ENCODE measurements at places on chromosomes 12 and 14.

GRCh38 chr14:100663761-100664052, 63.0 kb upstream of the DLK1 start:
- DNase-seq: no peak

GRCh38 chr14:89175881-89176799, 240.9 kb downstream of the FOXN3 start:
- DNase-seq: no peak

- no peak for DNase-seq
Observed at GRCh38 chr14:70971560-70971959, 64.3 kb downstream of the PCNX1 start.

DNA sequence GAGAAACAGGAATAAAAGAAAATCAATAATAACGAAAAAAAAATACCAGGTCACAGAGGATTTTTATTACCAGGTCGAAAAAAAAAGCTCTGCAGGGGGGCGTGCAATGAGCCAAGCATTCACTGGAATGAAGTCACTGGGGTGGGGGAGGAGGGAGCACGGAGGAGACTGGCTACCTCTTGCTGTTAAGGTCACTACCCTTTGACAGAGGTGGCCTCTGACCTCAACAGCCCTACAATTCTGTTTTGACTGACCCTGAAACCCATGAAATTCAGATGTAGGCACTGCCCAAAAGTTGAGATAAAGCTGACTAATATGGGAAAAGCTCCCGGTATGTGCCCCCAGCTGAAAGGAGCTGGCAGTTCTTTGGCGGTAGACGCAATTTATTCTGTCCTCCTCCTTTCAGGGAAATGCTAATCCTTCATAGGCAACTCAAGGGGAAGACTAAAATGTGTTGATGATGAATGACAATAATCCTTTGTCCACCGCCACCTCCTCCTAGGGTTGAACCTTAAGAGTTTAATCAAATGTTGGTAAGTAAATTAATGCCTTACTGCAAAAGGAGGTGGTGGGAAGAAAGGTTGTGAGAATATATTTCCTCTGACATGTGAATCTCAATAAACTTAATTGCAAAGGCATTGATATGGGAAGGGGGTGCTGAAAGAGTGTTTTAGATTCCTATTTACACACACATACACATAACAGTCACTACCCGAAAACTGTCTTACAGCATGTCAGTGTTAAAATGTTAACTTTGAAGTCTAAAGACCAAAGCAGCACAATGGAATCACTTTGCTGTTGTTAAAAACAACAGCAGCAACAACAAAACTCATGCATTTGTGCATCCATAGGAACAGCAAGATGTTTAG, 6.3 kb upstream of the RIC8B start:
- no peak for DNase-seq

GRCh38 chr12:6960593-6961277, 9.6 kb downstream of the PTPN6 start:
- peak; percentile 38 for DNase-seq

DNA sequence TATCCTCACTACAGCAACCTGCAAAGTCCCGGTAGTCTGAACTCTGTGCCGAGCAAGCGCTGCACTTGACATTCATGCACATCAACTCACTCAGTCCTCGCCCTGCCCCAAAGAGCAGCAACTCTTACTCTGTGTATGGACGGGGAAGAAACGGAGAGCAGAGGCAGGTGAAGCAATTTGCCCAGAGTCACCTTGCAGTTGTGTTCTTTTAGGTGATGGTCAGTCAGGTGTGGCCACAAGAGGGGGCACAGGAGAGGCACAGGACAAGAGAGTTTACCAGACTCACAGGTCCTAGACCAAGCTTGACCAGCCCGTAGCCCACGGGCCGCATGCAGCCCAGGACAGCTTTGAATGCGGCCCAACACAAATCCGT, 39.1 kb downstream of the TSPAN11 start:
- no peak for DNase-seq

- no peak for DNase-seq
Observed at GRCh38 chr12:2247596-2247995, 194.8 kb downstream of the CACNA1C start.

GRCh38 chr12:13082861-13083260, 20.6 kb downstream of the GSG1 start:
- no peak for DNase-seq

DNA sequence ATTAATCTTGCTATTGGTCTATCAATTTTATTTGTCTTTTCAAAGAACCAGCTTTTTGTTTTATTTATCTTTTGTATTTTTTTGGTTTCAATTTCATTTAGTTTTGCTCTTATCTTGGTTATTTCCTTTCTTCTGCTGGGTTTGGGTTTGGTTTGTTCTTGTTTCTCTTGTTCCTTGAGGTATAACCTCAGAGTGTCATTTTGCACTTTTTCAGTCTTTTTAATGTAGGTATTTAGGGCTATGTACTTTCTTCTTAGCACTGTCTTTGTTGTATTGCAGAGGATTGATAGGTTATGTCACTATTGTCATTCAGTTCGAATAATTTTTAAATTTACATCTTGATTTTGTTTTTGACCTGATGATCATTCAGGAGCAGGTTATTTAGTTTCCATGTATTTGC, 92.7 kb upstream of the DCD start:
- DNase-seq: no peak

DNA sequence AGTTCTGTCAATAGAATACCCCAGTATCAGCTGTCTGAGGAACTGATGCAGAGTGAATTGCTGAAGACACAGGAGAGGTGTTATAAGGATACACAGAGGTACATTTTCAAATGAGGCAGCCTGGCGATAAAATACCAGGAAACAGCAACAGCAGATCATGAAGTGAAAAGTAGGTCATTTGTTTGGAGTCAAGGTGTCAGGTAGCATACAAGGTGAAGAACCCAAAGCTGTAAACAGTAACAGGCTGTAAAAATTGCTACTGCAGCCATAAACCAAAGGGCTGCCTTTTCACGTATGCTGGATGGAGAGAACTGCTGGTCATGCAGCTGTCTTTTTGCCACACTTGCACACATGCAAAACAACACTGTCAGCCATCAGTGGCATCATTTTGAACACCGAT, 9.3 kb upstream of the TWF1 start:
- DNase-seq: no peak

DNA sequence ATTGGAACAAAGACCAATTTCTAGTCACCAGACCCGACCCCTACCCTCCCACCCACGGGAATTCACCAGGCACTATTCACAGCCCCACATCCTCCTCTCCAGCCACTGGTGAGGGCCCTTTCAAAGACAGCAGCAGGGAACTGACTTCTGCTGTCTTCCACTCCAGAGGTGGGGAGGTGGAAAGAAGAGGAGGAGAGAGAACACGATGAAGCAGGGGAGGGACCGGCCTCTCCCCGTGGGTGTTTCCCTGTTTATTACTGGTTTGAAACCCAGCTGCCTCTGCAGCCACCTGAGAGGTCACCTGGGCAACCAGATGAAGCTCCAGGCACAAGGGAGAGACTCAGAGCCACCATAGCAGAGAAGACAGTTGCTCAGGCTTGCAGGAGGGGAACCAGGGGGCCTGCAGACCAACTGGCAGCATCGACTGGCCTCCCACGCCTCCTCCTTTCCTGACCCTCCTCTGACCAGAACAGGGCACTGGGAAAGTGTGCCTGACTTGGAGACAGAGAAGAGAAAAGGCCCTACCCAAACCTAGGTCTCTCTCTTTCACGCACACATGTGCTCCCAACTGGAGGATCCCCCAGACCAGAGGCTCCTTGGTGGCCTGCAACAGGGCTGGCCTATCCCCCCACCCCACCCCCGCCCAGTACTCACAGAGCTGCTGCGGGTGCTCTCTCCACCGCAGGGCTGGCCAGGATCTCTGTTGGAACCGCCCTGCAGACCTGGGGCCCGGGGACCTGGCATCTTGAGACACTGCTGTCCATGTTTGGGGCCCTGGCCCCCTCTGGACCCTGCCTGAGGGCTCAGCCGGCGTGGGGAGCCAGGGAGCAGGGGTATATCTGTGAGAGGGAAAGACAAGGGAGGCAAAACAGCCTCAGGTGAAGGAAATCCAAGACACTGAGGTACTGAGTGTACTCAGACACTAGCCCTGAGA, 22.8 kb downstream of the ANO2 start:
- no peak for DNase-seq

- DNase-seq: no peak
Observed at GRCh38 chr14:101825797-101826196, 64.3 kb downstream of the PPP2R5C start.

DNA sequence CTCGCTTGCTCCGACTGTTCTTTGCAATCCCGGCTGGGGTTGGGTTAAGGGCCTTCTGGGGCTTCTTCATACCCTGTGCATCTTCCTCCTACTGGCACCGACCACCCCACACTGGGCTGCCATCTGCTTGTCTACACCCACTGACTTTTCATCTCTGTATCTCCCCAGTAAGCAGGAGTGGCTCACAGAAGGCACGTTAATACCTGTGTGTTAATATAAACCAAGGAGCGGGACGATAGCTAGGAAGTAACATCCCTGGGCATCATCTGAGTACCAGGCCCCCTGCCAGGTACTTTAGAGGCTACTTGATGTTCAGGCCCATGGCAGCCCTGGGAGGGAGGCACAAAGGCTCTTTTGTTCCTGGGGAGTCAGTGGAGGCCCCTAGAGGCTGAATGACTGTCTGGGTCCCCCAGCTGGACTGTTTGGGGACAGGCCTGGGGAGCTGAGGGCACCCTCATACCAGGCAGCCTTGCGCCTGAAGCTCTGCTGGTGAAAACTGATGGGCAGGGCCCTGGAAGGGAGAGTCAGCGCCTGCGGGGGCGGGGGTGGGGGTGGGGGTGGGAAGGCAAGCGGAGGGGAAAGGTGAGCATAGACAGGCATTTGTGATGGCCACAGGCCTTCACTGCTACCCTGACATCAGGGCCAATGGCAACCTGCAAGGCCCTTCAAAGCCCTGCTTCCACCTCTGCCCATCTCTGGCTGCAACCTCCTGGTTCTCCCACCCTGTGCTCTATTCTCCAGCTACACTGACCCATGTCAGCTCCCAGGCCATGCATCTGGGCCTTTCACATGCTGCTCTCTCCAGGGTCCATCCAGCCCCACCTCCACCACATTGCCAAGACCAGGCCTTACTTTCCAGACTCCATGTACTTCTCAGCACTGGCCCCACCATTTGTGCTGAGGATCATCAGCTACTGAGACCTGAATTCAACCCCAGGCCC, 34.2 kb upstream of the DEGS2 start:
- no peak for DNase-seq

DNA sequence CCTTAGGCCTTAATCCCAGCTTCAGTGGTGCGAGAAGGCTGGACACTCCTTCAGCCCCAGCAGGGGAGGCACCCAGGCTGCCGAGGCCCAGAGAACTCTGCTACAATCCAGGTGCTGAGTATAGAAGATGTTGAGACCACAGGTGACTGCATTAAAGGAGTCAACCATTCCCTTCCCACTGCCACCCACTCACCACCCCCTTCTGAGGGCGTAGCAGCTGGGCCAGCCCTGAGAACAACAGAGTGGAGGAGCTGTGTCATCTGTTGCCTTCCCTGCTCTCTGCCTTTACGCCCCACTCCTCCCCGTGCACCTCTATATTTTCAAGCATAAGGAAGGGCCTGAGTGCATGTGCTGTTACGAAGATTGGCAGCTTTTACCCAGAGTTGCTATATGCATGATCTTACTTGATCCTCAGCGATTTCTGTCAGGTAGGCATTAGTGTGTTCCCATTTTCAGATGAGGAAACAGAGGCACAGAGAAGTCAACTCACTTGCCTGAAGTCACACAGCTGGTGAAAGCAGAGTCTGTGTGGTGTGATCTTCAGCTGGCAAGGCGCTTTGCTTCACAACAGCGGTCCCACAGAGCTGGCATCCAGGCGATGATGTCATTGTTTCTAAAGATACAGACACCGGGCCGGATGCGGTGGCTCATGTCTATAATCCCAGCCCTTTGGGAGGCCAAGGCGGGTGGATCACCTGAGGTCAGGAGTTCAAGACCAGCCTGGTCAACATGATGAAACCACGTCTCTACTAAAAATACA, 46.7 kb downstream of the RIN3 start:
- DNase-seq: no peak

GRCh38 chr12:31288381-31288780, 37.6 kb downstream of the SINHCAF start:
- no peak for DNase-seq

DNA sequence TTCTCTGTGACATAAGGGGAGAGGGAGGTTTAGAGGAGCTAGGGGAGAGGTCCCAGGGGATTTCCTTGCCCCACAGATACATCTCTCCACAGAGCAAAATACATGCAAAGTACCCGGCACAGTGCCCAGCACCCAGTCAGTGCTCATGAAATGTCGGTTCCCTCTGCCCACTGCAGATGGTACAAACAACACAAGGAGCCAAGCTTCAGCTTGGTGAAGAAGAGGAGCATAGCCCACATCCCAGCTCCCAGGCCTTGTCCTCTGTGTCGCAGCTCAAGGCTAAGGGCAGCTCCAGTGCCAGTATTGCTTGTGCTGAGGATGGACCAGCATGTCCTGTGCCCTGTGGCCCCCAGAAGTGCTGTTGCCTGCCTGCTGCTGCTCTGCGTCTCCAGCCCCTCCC, 35.0 kb upstream of the FKBP4 start:
- no peak for DNase-seq

DNA sequence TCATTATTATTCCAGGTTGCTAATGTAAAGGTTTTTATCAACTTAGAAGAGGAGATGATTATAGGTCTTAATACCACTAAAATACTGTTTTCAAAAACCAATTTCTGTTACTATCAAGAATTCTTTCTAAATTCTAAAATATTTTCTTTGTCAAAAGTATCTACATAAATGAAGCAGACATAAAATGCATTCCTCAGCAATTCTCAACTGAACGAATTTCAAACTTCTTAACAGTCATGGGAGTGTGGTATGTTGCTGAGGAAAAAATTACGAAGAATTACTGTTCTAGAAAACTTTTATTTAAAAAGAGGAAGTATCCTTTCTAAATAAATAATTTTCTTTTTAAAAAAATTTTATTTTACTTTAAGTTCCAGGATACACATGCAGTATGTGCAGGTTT, 146.4 kb downstream of the SLC2A13 start:
- DNase-seq: no peak

DNA sequence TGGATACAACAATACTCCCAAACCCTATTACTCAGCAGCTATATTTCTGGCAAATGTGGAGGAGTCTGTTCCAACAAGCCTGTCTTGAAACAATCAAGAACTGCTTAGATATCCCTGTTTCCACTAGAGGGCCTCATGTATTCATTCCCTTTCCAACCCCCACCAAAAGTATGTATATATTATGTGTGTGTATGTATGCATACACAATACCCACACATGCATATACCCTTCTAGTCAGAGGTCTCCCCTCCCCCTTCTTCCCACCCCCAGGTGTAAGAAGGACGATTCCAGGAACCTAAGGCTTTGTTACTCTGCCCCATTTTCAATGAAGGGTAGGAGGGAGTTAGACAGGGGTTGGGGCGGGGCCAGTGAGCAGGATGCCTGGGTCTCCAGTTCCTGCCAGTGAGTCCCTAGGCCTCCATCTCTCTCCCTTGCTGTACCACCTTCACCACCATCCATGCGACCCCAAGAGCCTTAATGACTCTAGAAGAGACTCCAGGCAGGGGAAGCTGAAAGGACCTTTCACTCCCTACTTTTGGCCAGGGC, at the start of gene DGKA:
Gene DGKA (plus strand): TSS at position 392 of the 546 bp plus-strand sequence. CDS start 5,342 bp downstream, outside the sequence.
- peak; percentile 74 for DNase-seq

GRCh38 chr12:66011731-66012130, 118.8 kb downstream of the LLPH start:
- DNase-seq: no peak

- no peak for DNase-seq
Observed at GRCh38 chr12:11731455-11731854, 82.0 kb downstream of the ETV6 start.

GRCh38 chr14:75132382-75133086, 5.7 kb upstream of the NEK9 start:
- DNase-seq: no peak

GRCh38 chr14:96627811-96628775, 125.9 kb downstream of the PAPOLA start:
- no peak for DNase-seq

Measured in activated T-cell treated with anti-CD3 and anti-CD28 coated beads, Interleukin-2, amount 50 U/mL, for 1 hour (primary cell).